Sigmoid colon (tissue), 7 donors: ENCODE measurements at places on chromosomes 13 and 19.

DNA sequence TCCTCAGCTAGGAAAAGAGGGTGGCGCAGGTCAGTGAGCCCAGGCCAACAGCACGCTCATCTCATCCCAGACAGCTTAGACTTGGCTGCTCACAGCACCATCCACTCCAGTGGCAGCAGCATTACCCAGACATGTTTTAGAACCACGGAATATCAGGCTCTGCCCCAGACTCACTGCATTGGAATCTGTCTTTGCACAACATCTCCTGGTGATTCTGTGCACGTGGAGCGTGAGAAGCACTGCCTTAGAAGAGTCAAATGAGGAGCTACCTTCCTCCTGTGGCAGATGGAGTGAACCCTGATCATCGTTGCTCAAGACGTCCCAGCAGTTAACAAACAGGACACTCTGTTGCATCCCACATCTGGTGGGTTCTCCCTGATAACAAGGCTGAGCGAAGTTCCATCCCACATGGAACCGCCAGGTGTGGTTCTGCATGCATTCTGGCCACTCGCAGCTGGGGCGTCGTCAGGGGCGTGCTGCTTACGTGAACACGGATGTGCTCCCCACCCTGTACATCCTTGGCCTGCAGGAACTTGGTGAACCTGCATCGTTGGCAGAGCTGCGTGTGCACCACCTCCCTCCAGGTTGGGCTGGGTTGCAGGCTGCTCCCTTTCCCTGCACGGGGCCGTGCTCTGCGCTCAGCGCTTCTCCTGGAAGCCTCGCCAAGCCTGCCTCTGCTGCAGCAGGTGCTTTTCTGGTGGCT, 25.2 kb upstream of the ATP11A start:
- no peak for DNase-seq

GRCh38 chr13:40518481-40518882, 148.0 kb downstream of the FOXO1 start:
- no peak for DNase-seq

GRCh38 chr19:5091684-5092480, 123.0 kb downstream of the KDM4B start:
- no peak for DNase-seq

DNA sequence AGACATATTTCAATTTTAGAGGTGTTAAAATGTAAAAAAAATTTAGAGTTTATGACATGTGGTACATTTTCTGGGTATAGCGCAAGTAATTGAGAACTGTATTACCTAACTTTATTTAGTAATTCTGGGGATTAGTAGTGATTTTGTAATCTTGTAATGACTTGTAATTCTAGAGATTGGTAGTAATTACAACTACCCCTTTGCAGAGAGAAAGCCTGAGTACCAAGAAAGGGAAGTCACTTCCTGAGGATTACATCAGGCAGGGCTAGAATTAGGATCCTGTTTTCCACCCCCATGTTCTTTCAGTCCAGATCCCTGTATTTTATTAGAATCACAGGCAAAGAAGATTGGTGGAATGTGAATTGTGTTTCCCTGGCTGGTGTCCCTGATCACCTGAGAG, 274.9 kb downstream of the KCNRG start:
- no peak for DNase-seq

GRCh38 chr13:43229506-43229905, 206.1 kb downstream of the DNAJC15 start:
- DNase-seq = no peak

- no peak for DNase-seq
These were observed 2166.4 kb downstream of the PCDH9 start for GRCh38 chr13:65063753-65064152.

DNA sequence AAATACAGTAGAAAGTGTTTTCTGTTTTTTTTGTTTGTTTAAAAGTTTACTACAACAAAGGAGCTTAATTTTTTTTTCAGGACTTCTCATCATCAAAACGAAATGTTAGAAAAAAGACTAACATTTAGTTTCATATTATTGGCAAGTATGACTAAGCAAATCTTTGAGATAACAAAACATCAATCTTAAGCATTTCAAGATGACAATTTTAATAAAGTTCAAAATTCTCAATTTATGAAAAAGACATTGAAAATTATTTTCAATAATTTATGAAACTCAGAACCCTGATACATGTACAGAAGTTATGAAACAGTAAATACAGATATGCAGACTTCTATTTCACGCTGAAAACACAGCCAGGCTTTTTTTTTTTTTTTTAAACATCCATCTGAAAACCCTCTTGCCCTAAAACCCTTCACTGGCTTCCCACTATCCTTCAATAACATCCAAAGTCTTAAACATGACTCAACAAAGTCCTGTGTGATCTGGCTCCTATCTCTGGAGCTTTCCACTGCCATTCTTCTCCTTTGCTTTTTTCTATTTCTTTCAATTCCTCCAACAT, 3.9 kb downstream of the RBM26 start:
- no peak for DNase-seq

DNA sequence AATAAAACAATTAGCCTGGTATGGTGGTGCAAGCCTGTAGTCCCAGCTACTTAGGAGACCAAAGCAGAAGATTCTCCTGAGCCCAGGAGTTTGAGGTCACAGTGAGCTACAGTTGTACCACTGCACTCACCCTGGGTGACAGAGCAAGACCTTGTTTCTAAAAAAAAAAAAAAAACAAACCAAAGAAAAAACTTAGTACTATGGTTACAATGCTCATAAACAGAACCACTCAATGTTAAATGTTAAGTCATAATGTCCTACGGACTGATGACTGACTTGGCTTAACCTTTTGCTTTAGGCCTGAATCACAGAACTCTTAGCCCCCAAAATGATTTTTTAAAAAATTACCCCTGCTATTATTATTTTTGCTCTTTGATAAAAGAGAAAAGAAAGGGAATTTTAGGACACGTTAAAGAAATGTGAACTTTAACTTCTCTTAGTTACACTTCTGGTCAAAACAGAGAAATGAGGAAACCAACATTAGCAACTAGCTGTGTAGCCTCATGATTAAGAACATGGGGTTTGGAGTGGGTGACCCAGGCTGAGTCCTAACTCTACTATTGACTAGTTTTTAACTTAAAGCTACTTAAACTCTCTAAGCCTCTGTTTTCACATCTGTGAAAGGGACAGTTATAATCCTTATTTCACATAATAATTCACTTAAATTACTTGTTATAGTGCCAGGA, 13.7 kb upstream of the ELF1 start:
- no peak for DNase-seq

GRCh38 chr13:46124967-46125933, 20.4 kb upstream of the CPB2 start:
- no peak for DNase-seq

DNA sequence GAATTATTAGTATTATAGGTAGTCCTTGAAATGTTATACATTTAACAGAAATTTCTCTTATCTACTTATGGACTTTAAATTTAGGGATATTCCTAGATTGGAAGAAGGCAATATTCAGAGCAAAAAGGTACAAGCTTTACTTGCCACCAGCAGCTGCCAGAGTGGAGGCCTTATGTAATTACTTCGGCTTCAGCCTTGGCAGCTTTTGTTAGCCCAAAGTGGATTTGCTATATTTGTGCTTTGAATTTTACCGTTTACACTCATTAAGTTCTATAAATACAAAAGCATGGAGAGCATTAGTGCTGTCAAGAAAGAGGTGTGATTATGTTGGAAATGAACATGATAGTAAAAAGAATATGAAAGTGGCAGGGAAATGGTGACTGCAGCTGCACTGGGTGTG, 319.9 kb downstream of the ATP8A2 start:
- no peak for DNase-seq

- DNase-seq = no peak
These were observed 5.3 kb downstream of the KCNN1 start for GRCh38 chr19:17972230-17972629.

DNA sequence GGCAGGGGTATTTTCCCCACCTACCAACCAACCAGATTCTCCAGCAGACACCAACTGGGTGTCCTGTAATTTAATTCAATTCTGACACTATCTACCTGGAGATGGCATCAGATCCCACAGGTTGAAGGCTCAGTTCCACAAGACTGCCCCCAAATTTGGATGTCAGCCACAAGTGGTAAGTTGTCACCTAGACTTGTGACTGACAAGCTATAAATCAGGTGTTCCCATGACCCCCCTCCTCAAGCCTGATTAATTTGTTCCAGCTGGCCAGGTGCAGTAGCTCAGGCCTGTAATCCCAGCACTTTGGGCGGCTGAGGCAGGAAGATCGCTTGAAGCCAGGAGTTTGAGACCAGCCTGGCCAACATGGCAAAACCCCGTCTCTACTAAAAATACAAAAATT, 10.6 kb upstream of the HAUS5 start:
- DNase-seq = no peak

- no peak for DNase-seq
These were observed 184.4 kb upstream of the HTR2A start for GRCh38 chr13:47081246-47081645.
